ENCODE measurements at places on chromosomes 2 and 18.

DNA sequence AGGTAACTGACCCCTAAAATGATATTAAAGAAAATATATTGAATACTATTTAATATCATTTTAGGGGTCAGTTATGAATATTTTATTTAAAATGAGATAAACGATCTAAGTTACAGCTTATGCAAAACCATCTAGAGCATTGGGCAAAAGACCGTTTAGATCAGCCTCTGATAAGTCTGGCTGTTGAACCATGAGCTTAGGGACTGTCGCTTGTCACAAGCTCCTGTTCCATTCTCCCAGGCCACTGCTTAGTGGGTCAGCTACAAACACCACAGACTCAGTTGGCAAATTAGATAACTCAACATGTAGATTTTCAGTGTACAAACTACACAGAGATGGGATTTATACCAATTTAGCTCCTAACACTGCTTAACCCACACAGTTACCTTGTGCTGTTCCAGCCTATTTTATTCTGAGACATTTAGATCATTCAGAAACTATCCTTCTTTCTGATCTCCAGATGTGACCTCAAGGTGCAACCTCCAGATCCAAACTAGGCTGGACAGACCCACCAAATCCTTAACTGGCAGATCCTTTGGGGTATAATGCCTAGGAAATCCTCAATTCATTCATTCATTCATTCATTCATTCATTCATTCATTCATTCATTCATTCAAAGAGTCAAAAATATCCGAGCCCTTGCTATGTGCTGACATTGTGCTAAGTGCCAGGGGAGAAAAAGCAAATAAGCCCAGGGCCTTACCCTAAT, 82.8 kb downstream of the HRH4 start:
- DNase-seq: no peak

- no peak for DNase-seq
These were observed 34.2 kb upstream of the REV1 start for GRCh38 chr2:99524056-99524455.

GRCh38 chr2:57475391-57475790, 571.2 kb upstream of the VRK2 start:
- DNase-seq: no peak

GRCh38 chr18:73891572-73892421, 255.8 kb downstream of the FBXO15 start:
- DNase-seq: no peak

- no peak for DNase-seq
These were observed 17.9 kb downstream of the HS1BP3 start for GRCh38 chr2:20633001-20633400.

- DNase-seq: no peak
These were observed 23.3 kb downstream of the MRO start for GRCh38 chr18:50796495-50796894.

DNA sequence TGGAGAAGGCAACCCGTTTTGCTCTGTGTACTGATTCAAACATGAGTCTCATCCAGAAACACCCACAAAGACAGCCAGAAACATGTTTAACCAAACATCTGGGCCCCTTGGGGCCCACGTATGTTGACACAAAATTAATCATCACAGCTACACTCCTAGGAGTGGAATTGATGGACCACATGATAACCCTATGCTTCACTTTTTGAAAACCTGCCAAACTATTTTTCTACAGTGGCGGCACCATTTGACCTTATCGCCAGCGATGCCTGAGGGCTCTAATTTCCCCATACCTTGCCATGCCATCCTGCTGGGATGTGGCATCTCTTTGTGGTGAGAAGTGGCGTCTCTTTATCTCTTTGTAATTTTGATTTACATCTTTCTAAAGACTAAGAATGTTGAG, 38.5 kb downstream of the PSMG2 start:
- DNase-seq: no peak

DNA sequence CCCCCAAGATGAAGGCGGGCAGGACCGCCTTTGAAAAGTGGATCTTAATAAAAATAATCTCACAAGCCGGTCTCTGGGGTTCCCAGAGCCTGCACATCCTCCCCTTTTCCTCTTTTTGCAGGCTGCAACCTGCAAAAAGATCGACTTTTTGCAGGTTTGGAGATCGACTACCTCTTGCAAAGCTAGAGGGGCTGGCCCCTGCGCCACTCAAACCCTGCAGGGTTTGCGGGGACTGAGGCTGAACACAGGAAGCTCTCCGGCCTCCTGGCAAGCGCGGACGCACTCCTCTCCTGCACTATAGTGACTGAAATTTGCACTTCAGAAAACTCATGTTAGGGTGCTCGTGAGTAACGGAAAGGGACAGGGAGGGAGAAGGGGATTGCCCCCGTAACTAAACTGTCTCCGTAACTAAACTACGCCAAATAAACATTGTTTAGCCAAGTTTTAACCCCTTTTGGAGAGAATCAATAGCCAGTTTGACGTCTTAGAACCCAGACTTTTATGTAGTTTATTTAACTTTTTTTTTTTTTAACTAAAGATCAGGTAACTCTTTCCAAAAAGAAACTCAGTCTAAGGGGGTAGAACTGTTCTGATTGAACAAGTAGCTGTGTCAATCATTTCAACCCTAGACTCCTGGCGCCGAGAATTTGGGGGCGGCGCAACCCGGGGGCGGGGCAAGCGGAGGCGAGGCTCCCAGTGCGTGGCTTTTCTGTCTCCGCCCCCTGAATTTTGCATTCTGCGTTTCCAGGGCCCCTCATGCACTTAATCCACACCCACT, 2.5 kb downstream of the IGFBP5 start:
- peak; percentile 77 for DNase-seq

DNA sequence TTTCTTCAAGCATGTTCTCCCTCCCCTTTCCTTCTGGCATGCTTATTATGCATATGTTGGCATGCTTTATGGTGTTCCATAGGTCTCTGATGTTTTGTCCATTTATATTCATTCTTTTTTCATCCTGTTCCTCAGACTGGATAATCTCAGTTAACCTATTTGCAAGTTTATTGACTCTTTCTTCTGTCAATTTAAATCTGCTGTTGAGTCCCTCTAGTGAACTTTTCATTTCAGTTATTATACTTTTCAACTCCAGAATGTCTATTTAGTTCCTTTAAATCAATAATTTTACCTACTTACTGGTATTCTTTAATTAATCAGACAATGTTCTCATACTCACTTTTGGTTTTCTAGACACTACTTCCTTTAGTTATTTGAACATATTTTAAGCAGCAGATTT, 101.2 kb downstream of the GALNT14 start:
- DNase-seq: no peak

DNA sequence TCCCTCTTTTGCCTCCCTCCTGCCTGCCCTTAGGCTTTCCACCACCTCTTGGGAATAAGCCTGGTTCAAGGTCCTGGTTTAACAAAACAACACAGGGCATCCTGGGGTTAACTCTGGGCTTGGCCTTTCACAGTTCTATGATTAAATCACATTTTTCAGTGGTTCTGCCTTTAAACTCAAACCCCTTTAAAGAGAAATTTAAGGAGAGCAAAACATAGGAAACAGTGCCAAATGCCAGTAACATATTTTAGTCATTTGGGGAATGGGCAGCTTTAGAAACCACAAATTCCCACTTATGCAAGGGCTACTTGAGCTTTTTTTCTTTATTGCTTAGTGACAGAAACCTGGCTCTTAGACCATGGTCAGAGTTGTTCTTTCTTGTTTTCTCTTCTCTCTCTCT, 112.2 kb upstream of the FZD5 start:
- DNase-seq: no peak

GRCh38 chr2:237858294-237859081, 935 bp upstream of the RAMP1 start:
- DNase-seq: no peak

DNA sequence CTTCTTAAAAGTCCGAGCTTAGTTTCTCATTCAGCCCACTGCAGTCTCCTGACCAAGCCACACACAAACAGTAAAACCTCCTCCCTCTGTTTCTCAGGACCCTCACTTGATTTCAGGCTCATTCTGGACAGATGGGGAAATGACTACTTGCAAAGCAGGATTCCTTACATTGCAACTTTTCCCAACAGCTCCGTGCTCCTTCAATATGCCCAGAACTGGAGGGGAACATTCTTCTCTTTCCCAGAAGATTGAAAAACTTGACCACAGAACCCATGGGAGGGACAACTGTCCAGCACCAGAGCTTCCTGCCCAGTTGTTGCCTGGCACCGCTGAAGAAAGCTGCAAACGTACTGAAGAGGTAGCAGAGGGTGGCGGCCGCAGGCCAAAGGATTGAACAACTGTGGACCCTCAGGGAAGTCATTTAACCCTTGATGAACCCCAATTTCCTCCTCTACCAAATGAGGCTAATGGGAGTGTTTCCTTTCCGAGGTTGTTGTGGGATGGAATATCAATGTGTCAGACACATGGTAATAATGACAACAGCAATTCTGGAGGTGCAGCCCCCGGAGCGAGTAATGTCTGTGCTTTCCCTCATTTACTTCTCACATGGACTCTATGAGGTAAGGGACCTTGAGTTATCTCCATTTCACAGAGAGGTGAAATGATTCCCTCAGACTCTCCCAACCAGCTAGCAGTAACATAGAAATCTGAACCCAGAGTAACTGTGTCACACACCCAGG, 25.0 kb downstream of the BCL11A start:
- DNase-seq: peak; percentile 34
